ENCODE measurements at places on chromosomes 1 and 21.
A peak's percentile ranks its signal among the peaks of the same experiment; 100 is the strongest.

DNA sequence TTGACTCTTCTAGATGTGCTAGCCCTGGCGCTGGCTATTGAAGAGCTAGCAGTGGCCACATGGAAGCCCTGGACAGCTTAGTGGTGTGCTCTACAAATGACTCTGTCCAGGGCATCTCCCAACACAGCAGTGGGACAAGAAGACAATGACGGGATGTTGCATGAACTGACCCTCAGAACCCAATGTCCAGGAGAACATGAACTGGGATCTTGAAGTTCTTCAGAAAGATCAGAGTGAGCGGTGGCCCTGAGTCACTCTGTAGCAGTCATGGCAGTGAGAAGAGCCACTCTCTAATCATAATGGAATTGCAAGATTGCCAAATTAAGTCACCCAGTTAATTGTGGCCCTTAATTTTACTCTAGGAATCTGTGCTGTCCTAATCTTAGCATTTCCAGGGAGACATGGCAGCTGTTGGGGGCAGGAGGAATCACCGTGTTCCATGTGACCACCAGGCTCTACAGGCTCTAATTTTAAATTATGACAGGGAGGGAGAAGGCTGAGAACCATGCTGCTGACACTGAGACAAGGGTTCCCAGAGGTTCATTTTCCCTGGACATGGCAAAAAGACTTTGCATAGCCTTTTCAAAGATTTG lies 10.2 kb upstream of the OBSCN start:
- no peak for DNase-seq

- no peak for DNase-seq
Measured at GRCh38 chr1:187054862-187055757, 226.4 kb downstream of the PLA2G4A start.

DNA sequence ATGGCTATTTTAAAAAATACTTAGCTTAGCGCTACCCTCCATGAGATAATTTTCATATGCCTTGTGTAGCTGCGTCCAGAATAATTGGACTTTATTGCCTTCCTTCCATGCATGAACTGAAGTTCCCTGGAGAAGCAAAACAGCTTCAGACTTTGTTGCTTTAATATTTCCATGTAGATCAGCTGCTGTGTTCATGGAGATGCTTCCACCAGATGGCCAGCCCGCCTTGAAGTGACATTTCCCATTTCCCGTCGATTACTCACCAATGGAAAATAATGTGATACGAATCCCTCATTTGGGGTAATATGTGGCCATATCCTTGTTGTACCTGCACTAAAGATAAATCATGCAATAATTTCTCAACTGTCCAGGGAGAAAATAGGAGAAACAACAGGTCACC lies 47.4 kb upstream of the CLDN14 start:
- no peak for DNase-seq

DNA sequence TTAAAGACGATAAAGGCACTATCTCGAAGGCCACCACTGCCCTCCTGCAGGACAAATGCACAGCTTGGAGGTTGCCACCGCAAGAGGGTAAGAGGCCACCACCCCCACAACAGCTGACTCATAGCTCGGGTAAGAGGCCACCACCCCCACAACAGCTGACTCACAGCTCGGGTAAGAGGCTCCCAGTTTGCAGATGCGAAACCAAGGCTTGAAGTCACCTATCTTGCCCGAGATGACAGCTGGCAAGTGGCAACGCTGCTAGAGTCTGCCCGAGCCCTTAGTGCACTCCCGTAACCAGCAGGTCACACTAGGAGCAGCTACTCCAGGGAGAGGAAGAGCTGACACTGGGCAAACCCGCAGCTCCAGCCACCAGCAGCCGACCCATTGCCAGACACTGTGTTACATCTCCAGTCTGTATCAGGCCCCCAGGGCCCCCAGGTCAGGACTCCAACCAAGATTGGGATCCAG lies 17.1 kb upstream of the SPSB1 start:
- no peak for DNase-seq

GRCh38 chr1:83996191-83996590 lies 2.7 kb downstream of the TTLL7 start:
- DNase-seq, result no peak

DNA sequence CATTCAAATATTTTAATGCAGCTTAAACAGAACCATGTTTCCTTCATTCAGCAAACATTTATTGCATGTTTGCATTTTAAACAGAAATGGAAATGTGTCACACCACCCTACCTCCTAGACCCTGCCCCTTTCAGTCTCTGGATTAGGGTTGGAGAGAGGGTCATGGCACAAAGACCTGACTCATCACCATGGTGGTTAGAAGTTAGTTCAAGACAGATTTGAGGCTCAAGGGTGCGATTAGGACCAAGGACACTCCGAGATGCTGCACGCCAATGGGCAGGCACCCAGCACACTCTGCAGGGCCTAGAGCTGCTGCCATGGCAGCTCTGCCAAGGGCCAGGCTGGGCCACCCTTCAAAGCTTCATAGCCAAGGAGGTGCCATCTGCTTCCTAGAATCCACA lies 86.9 kb downstream of the NAV1 start:
- DNase-seq, result no peak

DNA sequence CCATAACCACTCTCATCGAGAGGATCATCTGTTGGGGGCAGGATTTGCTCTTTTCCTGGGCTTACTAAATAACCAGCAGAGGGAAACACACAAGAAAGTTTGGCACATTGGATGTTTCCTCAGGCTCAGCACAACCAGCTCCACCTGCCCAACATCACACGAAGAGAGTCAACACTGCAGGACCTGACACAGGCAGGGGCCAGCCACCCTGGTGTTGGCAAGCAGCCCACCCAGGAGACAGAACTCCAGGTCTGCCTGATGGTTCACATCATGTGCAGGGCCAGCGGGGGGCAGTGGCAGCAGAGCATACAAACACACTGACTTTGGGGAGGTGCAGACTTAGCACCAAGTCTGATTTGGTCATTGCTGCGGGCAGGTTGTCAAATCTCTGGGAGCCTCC lies 182.3 kb upstream of the GALNT2 start:
- DNase-seq, result no peak

DNA sequence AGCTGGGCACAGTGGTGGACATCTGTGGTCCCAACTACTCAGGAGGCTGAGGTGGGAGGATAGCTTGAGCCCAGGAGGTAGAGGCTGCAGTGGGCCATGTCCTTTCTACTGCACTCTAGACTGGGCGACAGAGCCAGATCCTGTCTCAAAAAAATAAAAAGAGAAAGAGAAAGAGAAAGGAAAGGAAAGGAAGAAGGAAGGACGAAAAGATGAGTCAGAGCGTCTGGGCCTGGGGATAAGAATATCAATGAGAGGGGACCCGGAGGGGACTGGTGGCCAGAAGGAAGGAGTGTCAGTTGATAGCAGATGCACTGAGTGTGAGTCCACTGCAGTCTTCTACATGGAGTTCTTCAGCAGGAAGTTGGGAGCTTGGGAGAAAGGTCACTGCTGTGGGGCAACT lies 75.6 kb downstream of the SYT6 start:
- no peak for DNase-seq

DNA sequence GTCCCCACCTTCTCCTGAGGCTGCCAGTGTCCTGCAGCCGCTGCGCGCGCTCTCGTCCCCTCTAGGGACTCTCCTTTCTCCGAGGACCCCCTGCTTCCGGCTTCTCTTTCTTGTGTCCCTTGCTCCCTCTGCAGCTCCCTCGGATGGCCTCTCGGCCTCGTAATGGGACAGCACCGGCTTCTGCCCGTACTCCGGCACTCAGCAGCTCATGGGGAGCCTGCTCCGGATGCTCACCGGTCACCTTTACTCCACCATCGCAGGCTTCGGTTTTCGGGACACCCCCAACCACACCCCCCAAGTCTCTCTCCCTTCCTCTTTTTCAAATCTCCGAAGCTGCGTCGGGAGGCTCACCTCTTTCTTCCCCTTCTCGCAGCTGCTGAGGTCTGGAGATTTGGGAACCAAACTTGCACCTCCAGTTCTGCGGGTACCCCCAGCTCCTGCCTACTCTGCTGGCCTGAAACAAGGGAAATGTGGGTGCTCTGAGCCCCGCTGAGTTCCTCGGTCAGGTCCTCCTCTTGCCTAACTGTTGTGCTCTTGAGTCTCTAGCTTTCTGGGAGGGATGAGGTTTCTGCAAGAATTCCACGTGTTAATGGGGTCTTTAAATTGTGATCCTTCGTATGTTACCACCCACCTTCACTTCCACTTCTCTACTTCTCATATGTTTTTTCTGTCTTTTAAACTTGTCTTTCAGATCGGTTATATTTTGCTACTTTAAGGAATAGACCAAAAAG lies 930 bp downstream of the CDC14A start:
- peak; percentile 65 for DNase-seq

GRCh38 chr1:217369271-217369981 lies 261.5 kb downstream of the GPATCH2 start:
- no peak for DNase-seq

- no peak for DNase-seq
Measured at GRCh38 chr21:33063907-33064622, 5.9 kb upstream of the OLIG1 start.

DNA sequence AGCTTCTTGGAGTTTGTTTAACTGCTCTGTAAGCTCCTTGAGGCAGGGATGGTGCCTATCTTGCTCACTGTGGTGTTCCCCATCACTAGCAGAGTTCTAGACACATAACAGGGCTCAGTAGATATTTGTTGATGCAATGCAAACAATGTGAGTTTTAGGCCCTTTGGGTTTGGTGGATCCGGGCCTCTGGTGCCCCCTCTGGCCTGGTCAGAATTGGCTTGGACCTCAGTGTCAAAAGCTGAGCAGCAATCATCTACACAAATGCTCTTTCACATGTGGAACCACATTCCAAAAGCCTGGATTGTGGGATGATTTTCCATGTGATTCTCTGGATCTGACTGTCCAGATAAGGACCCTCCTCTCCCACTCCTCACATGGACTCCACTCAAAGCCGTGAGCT lies 53.4 kb upstream of the BCAR3 start:
- DNase-seq, result no peak

- no peak for DNase-seq
Measured at GRCh38 chr1:164475834-164476233, 83.2 kb upstream of the PBX1 start.

DNA sequence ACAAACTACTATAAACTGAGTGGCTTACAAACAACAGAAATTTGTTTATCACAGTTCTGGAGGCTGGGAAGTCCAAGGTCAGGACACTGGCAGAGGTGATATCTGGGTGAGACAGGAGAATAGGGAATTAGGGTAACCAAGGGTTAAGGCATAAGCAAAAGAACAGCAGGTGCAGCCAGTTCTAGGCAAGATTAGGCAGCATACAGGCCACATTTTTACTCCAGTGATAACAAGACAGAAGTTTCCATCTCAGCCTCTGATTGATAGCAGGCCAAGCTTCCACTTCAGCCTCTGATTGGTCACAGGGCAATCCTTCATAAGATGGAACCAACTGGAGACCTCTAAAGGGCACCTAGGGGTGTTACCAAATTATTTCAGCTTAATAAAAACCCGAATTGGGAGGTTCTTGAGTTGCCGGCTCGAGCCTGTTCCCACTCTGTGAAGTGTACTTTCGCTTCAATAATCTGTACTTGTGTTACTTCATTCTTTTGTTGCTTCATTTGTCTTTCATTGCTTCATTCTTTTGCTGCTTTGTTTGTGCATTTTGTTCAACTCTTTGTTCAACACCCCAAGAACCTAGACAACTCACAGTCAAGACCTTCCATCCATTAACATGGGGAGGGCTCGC lies 185.6 kb downstream of the TOMM20 start:
- no peak for DNase-seq

- no peak for DNase-seq
Measured at GRCh38 chr21:31928656-31929055, 55.8 kb downstream of the HUNK start.

GRCh38 chr1:98387701-98388100 lies 273.8 kb upstream of the SNX7 start:
- DNase-seq, result no peak
